ENCODE measurements at places on chromosomes 1 and 21.
A peak's percentile ranks its signal among the peaks of the same experiment; 100 is the strongest.

DNA sequence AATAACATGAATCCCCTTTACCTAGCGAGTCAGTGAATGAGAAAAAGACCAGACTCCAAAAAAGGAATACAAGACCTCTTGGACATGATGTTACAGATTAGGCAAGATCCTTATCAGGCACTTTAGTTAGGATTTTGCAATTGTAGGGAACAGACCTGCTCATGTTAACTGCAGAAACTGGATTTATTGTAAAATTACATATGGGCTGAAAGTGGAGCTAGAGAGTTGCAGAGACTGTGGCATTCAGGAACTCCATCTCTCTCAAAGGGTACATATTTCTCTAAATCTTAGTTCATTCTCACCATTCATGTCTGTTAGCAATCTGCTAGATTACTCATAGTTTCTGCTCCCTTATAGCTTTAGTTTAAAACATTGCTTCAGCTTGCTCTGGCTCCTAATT is 142.2 kb downstream of the PAPPA2 start:
- DNase-seq, result no peak

DNA sequence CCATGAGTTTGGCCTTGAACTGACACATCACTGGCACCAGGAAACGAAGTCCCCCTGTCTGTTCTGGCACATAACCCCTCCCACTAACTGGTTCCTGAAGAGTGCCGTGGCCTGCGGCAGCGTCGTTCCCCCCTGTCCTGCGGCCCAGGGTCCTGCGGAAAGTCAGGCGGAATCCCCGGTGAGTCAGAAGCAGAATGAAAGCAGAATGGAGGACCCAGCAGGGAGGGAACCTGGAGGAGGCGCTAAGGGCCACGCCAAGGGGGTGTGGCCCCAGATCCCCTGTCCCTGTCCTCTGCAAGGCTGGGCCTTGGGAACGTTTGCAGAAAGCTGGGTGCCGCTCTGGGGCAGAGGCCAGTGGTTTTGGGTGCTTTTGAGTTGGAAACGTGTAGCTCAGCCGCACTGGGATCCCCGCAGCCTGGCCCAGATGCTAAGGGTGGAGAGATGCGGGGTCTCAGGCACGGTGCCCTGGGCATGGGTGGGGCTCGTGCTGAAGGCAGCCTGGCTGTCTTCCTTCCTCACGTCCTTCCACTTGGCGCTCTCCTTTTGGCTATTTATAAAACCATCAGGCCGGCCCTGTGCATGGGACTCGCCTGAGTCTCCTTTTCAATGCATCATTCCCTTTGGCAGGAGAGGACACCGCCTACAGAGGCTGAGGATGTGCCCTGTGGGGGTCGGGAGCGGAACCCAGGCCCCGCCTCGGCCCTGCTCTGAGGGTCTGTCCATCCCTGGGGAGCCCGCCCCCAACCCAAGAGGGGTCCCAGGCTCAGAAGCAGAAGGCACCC is 36.2 kb downstream of the TP73 start:
- DNase-seq, result no peak

GRCh38 chr1:58895559-58896145 is 111.8 kb upstream of the JUN start:
- no peak for DNase-seq

- no peak for DNase-seq
Observed at GRCh38 chr1:20028726-20029125, 41.3 kb upstream of the PLA2G5 start.

- DNase-seq, result no peak
Observed at GRCh38 chr1:101040666-101041065, 15.1 kb upstream of the DPH5 start.

DNA sequence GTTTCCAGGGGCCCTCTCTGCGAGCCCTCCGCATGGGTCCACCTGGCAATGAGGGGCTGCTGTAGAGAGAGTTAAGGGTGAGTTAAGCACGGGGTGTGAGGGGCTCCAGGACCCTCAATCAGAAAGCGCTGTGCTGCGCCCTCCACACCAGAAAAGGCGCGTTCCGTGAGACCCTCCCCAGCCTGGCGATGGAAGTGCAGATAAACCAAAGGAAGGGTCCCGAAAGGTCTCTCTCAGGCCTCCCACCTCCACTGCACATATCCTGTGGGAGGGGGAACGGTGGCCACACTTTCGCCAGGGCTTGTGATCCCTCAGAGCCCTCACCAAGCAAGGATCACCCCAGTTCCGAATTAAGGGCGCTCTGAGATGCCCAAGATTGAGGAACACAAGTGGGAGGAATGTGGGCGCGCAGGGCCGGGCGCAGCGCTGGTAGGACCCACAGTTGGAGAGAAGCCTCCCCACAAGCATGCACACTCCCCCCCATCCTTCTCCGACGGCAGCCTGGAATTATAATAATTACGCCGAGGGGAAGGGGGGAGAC is 1.1 kb downstream of the WNT3A start:
- no peak for DNase-seq

- no peak for DNase-seq
Observed at GRCh38 chr1:200021577-200022238, 5.8 kb upstream of the NR5A2 start.

- no peak for DNase-seq
Observed at GRCh38 chr1:36396359-36396758, 1.3 kb downstream of the LSM10 start.

DNA sequence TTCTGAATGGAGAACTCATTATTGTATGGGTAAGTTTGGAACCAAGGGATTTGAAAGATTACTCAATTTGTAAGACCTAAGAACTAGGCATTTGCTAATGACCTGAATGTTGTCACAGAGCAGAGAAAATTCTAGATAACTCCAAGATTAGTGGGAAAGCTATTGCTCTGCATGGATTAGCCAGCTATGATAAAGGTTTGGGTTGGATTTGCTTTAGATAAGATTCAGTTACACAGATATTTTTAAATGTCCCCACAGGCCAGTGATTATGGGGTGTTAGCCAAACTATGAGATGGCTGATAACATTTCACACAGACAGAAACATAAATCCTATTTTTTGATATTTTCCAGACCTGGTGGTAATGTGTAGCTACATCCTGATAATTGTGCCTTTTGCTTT is 88.2 kb downstream of the NTPCR start:
- DNase-seq, result no peak

DNA sequence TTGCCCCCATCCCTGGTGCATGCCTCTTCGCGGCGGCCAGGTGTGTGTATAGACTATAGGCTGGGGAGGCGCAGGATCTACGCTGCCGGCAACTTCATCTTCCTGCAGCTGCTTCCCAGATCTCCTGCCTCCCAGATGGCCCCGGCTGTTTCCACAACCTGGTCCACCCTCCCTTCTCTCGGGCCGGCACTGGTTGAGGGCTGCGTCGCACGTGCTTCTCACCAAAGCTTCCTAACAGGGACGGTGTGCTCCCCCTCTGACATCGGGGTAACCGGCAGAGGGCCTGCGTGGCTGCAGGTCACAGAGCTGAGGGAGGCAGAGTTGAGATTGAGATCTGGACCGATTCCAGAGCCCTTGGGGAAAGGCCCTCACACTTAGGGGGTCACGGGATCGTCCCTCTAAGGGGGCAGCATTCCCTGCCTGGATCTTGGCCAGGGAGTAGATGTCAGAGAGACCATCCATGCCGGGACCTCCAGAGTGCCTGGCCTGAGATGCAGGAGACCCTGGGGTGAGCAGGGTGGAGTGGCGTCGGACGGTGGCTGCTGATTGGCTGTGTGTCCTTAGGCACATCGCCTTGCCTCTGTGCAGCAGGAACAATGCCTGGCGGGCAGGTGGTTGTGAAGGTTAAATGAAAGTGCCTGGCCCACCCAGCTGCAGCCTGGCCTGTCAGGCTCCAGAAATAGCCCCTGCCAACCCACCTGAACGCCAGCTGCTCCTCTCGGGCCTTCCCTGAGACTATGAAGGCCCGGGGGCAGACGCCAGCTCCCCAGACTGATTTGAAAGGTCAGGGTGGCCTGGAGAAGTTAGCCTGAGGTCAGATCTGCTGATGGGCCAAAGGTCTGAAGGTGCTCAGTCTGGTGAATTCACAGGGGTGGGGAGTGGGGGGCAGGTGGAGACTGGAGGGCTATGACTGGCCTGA is 6.1 kb upstream of the MASP2 start:
- DNase-seq, result no peak

- peak; percentile 18 for DNase-seq
Observed at GRCh38 chr1:227886993-227887696, 60.6 kb downstream of the WNT9A start.

GRCh38 chr1:101706366-101706765 is 290.4 kb downstream of the OLFM3 start:
- no peak for DNase-seq

Measured in central memory CD4-positive, alpha-beta T cell (primary cell).